ENCODE measurements at places on chromosomes 7 and 10.

DNA sequence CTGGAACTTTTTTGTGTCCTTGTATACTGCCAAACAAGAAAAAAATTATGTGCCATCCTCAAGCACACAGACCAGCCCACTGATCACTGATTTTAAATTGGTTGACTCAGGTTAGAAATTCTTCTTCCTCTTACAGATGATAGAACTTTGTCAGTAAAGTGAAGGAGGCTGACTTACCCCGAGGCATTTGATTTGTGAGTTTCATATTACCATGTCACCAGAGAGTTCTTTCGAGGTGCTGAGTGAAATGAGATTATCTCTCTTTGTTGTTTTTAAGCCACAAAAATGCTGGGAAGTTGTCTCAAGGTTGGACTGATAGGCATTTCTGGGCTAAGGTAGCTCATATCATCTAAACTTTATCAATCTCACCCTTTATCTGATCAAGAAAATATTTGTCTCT, 78.8 kb upstream of the FAM180A start:
- no peak for DNase-seq

DNA sequence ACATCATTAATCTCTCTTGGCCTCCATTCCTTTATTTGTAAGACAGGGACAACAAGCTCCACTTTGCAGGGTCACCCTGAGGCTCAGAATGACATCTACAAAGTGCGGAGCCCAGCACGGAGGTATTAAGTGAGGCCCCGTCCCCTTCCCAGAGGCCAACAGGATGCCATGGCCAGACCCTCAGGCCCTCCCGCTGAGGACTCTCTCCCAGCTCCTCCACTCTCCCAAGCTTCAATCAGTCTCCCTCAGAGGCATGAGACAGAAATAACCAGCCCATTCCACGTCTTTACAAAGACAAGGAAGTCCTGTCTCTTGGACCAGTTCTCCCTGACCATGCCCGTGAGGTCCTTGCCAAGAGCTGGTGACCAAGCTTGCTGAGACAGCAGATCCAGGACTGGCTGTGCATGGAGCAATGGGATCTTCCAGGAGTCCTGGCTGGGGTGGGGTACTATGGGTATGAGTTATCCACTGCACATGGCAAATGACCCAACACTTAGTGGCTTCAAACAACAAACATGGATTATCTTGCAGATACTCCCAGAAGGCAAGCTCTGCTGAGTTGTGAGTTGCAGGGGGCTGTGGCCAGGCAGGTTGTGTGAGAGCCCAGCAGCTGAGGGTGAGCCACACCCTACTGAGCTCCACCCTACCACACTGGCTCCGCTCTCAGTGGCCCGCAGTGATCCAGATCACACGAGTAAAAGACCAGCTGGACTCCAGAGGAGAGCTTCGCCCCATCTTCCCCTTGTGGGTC, 4.3 kb upstream of the PPIF start:
- DNase-seq: no peak

- no peak for DNase-seq
These were observed 1.2 kb downstream of the CCM2 start for GRCh38 chr7:45001138-45001694.

- DNase-seq: no peak
These were observed 9.5 kb upstream of the LBX1 start for GRCh38 chr10:101238732-101239105.

DNA sequence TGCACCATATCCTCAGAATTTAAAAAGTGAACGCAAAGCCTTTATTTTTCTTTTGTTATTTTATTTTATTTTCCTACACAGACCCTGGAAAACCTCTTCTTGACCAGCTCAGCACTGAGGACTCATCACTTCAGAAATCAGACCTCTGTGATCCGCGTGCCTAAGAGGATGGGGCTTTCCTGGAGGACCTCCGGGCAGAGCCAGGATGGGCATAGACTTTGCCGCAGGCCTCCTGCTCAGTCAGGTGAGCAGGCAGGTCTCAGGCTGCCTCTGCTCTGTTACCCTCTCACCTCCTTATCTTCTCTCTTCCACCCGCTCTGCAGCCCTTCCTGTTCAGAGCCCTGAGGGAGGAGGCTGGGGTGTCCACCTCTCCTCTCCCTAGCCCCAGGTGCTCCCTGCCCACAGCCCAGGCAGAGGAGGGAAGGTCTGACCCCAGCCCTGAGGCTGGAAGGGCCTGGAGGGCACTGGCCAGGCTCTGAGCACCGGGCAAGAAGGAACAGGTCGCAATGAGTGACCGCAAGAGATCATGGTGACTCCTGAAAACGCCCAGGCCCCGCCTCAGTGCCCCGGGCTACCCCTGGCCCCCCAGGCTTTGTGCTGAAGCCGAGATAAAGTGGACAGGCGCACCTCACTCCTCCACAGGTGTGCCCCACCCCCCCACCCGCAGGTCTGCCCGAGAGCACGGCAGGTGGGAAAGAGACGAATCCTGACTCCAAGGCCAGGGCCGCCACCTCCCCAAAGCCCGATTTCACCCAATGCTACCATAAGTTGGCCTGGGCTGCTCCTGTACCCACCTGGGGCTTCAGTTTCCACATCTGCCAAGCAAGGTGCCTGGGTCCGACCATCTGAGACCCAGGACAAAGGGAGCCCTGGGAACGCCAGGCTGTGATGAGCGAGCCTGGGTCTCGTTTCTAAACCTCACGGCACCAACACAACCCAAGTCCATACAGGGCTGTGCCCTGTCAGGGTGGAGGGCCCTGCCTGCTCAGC, 2.8 kb downstream of the CALML5 start:
- no peak for DNase-seq

DNA sequence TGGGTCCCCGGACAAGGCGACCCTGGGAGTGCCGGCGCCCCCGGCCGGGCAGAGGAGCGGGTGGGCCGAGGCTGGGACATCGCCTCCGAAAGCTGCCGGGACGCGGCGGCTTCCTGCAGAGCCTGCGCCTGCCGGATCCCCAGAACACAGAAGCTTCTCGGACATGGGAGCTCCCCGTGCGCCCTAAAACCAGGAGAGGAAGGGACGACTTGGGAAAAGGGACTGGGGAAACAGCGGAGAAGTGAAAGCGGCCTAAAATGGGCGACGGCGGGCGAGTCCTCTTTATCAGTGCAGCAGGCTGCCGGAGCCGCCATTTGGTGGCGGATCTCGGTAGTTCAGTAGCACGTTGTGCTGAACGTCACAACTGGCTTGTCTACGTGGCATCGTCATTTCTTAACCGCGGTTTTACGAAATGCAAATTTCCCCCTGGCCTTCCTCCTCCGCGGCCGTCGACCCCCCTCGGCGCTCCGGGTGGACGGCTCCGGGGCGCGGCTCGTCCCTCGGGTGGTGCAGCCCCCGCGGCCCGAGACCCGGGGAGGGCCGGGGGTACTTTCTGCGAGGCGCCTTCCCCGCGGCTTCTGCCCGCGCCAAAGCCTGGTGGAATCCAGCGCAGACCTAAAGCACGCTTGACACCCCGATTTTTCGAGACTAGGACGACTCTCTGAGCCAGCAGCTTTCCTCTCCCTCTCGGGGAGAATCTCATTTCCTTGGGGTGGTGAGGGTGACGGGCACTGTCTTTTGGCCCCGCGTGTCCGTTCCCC, 9.9 kb upstream of the SPAG6 start:
- DNase-seq: no peak

Data from NCI-H1092 treated with DMSO at 0.1 percent for 48 hours (cell line).